NCI-H748 treated with DMSO at 0.1 percent for 48 hours (cell line): ENCODE measurements at places on chromosomes 6 and 20.

DNA sequence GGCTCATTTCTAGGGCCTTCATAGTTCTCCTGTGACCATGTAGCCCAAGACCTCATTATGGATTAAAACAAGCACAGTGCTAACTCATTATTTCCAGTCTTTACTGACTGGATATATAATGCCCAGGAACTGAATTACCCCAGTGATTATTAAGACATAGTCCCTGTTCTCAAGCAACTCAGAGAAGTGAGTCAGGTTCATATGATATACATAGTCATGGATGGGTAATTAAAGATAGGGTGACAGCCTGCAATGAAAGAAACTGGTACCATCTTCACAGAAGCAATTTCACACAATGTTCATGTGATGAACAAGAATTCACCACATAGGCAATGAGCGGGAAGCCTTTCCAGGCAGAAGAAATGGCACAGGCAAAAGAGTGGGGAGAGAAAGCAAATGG is 3.5 kb downstream of the TRIM27 start:
- DNase-seq, result no peak

- DNase-seq, result no peak
Observed at GRCh38 chr6:55293116-55293515, 34.2 kb upstream of the GFRAL start.

DNA sequence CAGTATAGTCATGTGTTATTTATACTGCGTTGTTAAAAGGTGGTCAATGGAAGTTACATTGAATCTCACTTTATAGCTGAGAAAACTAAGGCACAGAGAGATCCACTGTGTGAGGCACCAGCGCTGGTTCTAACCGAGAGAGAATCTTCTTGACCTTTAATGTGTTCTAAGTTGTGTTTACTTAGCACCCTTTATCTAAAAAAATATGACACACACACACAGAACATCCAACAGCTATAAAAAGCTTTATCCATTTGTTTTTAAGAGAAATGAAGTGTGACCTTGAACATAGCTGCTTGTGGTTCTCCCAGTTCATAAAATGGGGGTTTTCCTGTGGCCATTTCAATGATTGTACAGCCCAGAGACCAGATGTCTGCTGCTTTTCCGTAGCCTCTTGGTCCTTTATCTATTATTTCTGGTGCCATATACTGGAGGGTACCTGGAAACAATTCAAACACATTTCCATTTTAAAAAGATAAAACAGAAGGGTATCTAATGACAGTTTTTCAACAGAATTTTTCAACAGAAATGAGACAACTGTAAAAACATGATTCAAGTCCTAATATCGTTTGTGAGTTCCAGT is 54.8 kb upstream of the MAP7 start:
- peak; percentile 18 for DNase-seq

DNA sequence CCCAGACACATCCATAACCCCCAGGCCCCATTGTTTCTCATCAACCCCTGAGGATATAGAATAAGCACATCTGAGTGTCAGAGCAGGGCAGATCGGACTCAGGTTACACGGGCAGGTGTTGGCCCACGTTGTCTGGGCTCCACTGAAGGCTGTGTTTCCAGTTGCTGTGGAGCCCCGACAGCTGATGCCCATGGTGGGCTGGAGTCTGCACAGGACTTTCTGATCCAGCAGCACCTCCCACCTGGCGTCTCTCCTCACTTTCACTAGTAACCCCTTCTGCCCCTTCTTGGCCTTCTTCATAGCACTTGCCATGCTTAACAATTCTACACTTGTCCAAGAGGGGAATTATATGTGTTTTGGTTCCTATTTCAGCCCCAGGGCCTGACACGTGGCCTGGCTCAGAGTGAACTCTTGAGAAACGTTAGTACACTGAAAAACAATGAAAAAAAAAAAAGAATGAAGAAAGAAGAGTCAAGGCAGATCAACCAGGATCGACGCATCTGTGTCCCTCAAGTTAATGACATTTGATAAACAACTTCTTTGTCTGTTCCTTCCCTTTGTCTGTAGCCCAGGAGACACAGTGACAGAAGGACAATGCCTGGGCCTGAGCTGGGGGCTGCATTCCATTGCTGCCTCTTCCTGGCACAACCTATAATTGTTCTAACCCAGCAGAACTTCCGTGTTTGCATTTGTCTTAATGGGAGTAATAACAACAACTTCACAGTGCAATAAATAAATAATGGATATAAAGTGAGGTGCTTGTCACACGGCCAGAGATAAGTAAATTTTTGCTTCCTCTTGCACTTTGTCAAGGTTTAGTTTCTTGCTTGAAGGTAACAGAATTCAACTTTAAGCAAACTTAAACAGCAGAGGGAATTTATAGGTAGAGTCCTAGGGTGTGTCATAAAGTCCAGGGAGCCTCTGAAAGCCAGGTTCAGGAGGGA is 224.2 kb upstream of the SSTR4 start:
- no peak for DNase-seq

DNA sequence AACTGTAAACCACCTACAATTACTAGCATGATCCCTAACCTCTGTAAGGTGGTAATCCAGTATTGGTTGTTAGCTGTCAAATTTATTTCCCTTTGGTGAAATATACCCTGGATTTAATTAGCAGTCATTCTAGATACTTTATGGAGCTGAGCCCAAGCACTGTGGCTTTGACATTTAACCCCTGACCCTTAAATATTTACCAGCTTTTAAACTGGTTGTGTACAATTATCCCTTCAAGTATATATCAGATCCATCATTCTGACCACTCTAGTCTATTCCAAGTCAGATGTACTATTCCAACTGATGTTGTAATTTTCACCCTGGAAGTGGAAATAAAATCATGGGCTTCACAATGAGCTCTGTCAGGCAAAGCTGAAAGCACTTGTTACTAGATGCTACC is 229.6 kb downstream of the FOXC1 start:
- peak; percentile 49 for DNase-seq

DNA sequence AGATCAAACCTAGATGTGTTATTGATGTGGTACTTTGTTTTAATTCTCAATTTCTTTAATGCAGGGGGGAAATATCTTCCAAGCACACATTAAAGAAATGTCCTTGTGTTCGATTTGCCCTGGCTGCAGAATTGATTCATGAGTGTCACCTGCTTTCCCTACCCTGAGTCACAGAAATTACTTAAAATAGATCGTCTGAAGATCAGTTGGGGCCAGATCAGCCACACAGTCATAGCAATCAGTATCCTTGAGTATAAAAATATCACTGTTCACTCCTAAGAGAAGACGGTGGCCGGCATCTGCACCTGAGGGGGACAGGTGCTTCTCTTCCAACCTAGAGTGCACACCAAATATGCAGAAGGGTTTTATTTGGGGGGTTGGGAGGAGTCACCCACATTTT is 115.2 kb upstream of the RIN2 start:
- DNase-seq, result no peak
